Motor neuron (in vitro differentiated cells): ENCODE measurements at places on chromosomes 4 and X. TPM values are rescaled to one million over a fixed set of nuclear protein-coding genes. Genes with fewer than 3 reads are reported as not detected.

Gene BTC
- total RNA-seq = 2.2 and 2.3 TPM in 2 replicates

Gene RBM47
- 0.38 and 0.43 TPM in 2 replicates for total RNA-seq

Gene TMEM35A
- total RNA-seq = 22.1 and 24.6 TPM in 2 replicates

Gene MAOA
- 4.2 and 4.3 TPM in 2 replicates for total RNA-seq

Gene XPNPEP2
- 45.7 and 48.9 TPM in 2 replicates for total RNA-seq

Gene ASB9
- total RNA-seq = 0.79 and 1.1 TPM in 2 replicates

Gene DMRTC1
- total RNA-seq = not detected in 2 replicates

GRCh38 chrX:105752338-105752956 lies 69.9 kb upstream of the NRK start:
- peak; percentile 95 for ATAC-seq

- ATAC-seq = no peak
These were observed 14.0 kb upstream of the PHKA2 start for GRCh38 chrX:18997916-18998315.

DNA sequence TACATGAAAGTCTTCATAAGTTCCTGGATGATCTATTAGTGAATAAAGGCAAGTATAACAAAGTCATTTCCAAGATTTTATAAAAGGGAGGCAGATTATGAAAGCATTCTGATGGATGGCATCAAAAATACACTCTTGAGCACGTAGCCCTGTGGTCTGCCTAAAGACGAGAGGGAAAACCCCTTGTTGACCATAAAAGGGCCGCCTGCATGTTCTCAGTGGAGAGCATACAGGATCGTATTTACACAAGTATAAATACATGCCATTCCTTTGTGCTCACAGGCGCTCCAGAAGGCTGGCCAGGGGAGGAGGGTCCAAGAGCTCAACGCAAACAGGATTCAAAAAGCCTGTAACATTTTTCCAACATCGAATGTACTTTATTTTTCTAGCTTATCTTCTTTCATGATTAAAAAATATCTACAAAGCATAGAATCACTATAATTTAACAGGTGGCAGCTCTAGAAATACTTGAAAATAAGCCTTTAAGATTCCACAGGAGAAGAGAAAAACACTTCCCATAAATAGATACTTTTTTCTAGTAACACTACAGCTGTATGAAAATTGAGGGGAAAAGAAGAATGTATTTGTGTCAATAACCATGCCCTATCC lies 29.6 kb downstream of the PDGFC start:
- ATAC-seq = peak; percentile 88

DNA sequence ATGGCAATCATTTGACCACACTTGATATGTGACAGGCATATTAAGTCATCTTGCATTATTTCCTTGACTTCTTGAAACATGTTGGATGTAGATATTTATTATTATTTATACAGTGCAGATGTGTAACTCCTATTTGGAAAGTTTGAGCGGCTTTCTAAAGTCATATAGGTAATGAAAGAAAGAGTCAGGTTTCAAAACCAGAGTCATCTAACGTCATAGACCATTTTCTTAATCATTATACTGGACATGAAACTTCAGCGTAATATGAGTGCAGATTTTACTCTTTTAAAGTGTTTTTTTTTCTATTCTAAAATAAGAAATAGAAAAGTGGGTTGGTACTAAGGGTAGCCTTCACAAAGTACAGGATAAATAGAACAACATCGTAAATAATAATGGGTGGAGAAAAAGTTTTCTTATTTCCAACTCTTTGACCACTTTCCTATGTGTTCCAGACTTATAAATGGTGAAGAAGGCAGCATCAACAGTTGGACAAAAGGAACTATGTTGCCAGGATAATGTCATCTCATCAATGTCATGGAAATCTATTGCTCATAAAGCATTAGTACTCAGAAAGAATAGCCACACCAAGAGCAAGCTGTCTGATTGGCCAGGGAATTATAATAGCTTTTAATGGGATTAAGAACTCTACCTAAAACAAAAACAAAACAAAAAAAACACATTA lies 108.0 kb upstream of the PCDH18 start:
- ATAC-seq = no peak

GRCh38 chrX:7568130-7568529 lies 274.8 kb upstream of the VCX start:
- no peak for ATAC-seq

- no peak for ATAC-seq
These were observed 594.1 kb downstream of the GLUD2 start for GRCh38 chrX:121641560-121641959.

DNA sequence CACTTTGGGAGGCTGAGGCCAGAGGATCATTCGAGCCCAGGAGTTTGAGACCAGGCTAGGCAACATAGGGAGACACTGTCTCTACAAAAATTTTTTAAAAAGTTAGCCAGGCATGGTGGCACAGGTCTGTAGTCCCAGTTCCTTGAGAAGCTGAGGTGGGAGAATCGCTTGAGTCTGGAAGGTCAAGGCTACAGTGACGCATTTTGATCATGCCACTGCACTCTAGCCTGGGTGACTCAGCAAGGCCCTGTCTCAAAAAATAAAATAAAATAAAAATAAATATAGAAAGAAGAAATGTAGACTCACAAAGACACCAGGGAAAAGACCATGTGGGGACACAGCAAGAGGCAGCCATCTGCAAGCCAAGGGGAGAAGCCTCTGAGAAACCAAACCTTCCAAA lies 42.3 kb upstream of the SLC7A3 start:
- no peak for ATAC-seq

GRCh38 chr4:140014284-140014683 lies 139.7 kb downstream of the MAML3 start:
- no peak for ATAC-seq

GRCh38 chrX:9867753-9868152 lies 81.5 kb downstream of the SHROOM2 start:
- no peak for ATAC-seq

GRCh38 chrX:123324625-123325024 lies 140.5 kb downstream of the GRIA3 start:
- peak; percentile 42 for ATAC-seq

DNA sequence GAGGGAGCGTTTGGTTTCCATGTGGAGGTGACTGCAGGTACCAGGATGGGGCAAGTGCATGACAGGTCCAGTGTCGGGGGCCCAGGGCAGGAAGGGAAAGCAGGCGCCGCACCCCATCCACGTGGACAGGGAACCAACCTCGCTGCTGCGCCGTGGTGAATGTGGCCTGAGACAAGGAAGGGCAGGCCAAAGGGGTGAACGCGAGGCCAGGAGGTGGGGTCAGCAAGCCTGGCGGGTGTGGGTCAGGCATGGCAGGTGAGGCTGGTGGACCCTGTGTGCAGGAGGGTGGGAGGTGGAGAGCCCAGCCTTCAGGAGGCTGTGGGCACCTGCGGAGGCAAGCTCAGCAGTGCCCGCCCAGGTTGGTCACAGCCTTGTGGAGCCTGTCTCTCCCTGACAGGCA lies 14.7 kb downstream of the SH3BP2 start:
- ATAC-seq = no peak

DNA sequence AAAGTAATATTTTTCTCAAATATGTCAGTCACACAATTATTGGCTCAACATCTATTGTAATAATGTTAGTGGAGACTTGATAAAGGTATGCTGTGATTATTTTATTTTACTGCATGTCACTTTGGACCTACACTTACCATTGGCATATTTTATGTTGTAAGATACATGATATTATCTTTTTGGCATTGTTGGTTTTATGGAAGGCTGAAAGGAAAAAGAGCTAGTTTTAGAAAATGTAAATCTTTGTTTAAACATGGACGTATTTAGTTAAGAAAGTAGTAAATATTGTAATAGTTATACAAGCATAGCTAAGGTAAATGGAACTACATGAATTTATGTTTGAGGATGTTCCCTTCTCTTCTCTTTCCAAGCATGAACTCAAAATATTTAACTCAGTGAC lies 1399.3 kb downstream of the STIM2 start:
- no peak for ATAC-seq

DNA sequence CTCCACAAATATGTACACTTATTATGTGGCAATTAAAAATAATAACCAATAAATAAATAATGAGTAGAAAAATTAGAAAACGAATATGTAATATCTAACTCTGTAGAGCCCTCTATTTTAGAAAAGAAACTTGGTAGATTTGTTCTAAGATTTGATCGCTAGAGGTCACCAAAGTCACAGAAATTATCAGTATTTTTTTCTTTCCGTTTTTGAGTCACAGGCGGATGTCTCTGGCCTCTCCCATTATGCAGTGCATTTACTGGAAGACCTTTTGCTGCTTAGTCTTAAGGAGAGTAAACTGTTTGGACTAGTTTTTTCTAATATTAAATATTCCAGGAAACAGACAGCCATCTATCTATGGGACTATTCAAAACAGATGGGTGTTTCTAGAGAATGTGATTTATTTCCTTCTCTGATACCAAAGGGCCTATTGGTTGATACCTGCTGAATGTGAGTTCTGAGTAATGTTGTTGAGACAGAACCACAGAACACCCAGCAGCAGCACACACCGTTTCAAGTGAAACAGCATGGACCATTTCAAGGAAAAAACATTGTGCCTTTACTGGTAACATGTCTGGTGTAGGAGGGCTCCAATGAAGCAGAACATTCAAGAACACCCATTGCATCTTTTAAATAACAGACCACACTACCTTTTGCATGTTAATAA lies 34.0 kb upstream of the GYPA start:
- peak; percentile 68 for ATAC-seq

DNA sequence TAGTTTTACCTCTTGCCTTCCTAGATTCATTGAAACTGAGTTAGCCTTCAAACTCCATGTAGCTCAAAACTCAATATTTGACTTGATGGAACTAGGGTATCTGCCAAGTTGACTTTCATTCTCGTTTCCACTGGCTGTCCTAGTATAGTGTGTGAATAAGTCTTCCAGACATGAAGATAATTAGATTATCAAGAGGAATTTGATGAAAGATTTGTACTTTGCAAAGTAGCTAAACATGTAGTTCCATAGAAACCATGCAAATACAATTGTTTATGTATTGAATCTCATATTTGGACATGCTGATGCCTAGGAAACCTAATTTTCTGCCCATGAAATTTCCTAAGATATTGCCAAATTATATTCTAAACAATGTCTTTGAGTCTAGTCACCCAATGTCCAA lies 297.5 kb downstream of the ARHGAP24 start:
- no peak for ATAC-seq
